ENCODE measurements at places on chromosomes 12 and 14.

- DNase-seq = no peak
Measured at GRCh38 chr14:104171895-104172294, 33.5 kb downstream of the KIF26A start.

DNA sequence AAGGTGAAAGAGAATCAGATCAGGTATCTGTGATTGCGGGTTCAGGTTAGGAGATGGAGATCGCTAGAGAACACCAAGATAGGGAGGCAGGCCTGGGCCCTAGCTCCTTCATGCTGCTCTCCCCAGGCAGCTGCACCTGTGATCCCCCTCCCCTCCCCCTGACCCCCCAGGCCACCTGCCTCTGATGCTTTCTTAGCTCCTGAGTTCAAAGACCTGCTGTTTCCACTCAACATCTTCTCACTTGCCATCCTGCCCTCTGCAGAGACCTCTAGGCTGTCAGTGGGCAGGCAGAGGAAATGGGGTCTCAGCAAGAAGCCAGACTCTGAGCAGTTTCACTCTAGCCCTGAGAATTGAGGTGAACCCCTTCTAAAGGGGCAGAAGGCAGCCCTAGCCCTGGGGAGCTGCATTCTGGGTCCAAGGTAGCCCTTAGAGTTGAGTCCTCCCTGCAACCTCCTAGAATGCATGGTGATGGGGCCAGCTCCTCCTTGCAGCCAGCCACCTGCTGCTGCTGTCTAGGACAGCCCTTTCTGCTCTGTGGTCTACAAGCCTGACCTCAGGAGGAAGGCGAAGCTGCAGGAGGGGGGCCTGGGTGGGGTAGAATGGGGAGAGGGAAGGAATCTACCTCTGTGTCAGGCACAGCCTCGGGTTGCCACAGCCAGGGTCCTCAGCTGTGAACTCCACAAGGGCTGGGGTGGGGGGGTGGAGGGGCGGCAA is 6.4 kb upstream of the SLC48A1 start:
- DNase-seq = no peak

GRCh38 chr12:38711054-38711453 is 194.3 kb downstream of the CPNE8 start:
- no peak for DNase-seq

- no peak for DNase-seq
Measured at GRCh38 chr12:3768911-3769447, 16.1 kb upstream of the CRACR2A start.

GRCh38 chr14:100640471-100641273 is 53.5 kb upstream of the BEGAIN start:
- no peak for DNase-seq

DNA sequence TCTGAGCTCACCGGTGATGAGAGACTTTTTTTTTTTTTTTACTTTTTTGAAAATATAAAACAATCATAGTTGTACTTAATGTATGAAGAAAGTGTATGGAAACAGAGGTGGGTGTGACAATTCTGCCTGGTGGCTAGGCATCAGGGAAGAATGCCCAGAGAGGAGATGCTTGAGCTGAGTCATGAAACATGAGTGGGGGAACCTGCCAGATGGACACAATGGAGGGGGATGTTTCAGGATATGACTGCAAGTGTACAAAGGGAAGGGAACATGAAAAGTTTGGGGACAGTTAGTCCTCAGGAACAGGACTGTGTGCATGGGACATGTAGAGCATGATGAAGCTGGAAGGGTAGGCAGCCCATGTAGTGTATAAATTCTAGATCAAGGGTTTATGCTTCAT is 274.2 kb upstream of the E2F7 start:
- no peak for DNase-seq

- no peak for DNase-seq
Measured at GRCh38 chr14:76055330-76055729, 69.8 kb downstream of the IFT43 start.

DNA sequence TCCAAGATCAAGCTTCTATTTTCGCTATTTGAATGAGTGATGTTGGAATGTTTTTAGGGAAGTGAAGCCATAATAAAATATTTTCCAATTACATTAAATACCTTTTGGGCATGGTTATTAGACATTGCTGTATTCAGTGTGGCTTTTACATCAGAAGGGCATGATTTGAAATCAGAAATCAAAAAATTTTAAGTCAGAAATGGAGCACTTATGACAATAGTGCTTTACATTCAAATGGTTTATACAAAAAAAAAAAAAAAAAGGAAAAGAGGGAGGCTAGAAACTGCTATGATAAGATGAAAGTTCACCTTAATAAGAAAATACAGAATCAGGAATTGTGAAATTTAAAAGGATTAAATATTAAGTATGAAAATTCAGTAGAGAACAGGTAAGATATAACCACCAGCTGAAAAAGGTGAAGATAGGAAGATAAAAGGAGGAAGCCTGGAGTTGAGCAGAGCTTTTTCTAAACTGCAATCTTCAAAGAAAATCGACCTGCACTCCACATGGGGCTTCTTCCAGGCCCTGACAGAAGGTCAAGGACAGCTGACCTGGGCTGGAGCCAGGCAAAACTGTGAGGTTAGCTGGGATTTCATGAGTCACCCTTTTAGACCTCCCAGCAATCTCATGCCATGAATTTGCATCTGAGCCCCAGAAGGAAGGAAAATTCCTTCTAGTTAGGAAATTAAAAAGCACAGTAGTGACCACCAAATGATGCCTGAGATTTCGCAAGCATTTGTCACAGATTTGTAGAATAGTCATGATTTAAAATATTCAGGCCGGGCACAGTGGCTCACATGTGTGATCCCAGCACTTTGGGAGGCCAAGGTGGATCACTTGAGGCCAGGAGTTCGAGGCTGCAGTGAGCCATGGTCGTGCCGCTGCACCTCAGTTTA is 23.4 kb upstream of the BMP4 start:
- DNase-seq = no peak

DNA sequence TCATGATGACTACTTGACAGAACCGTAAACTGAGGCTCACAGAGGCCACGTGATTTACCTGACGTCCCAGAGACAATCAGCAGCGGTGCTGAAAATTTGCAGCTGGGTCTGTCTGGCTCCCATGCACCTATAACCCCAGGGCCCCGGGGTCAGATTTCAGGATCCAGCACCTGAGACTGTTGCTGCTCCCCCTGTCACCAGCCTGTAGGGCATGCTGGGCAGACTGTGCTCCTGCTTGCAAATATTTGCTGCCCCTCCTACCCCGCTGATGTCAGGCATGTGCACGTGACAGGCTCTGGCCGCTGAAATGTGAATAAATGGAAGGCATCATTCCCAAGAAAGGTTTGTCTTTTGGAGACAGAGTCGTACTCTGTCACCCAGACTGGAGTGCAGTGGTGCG is 6.0 kb downstream of the MMAB start:
- no peak for DNase-seq

- no peak for DNase-seq
Measured at GRCh38 chr12:93390031-93390430, 12.3 kb downstream of the NUDT4 start.

GRCh38 chr12:55742719-55743405 is at the start of gene GDF11:
Gene GDF11 (plus strand): TSS chr12:55743122. CDS start chr12:55743317, 195 bp downstream.
- DNase-seq = no peak

DNA sequence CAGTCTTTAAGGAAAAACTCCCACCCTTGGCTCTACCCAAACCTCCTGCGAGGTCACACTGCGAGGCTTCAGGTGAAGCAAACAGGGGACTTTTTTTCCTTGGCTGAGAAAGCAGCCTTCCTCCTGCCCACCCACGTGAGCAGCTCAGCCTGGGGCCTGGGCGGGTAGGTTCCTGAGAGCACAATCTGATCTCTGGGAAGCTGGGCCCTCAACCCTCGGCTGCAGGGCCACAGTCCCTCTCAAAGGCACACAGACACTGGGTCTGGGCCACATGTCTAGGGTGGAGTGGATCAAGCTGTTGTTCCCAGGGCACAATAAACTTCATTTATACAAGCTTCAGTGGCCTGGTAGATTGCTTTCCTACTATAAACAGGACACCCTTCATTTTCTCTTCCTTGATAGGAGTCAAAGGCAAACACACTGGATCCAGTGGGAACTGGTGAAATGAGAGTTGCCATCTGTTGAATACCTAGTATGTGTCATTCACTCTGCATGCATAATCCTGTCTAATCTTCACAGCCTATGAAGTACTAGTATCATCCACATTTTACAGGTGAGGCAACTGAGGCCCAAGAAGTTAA is 41.3 kb upstream of the PNMA1 start:
- DNase-seq = no peak

DNA sequence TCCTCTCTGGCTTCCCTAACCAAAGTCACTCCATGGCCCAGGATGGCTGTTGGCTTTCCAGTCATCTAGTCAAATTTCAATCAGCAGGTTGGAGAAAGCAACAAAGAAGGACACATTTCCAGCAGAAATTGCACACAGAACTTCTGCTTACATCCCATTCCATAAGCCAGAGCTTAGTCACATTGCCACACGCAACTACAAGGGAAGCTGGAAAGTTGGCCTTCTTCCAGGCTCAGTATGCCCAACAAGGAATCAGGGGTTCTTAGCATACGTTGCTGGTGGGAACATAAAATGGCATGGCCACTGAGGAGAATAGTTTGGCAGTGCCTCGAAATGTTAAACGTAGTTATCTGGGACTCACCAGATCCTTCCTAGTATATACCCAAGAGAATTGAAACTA is 9.3 kb upstream of the APPL2 start:
- DNase-seq = no peak

DNA sequence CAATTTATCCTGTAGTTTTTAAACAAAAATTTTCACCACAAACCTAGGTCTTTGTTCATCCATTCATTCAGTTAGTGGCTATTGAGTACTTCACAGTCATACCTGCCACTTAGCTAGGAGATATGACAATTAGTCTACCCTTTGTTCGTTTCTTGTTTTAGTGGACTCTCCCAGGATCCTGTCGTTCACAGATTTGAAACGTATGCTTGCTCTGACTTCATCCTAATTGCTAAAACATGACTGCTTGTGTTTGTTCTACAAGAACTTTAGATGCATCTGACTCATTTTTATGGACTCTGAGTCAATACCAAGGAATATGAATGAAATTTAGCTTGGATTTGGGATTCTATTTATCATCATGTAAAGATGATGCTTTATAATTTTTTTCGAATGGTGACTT is 69.5 kb downstream of the TBC1D30 start:
- DNase-seq = peak; percentile 55

DNA sequence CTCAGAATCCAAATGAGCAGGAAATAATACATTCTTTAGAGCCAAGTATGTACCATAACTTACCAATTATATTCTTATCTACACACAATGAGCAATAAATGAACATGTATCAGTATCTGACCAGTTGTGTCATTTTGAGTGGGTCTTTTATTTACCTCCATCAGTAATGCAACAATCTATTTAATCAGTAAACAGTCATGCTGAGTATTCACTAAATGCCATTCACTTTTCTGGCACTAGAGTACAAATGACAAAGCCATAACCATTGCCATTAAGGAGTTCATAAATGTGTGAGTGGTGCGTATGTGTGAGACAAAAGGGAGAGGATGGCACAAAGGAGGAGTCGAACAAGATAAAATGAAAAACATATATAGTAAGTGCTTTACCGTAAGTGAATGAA is 1.5 kb upstream of the STRAP start:
- DNase-seq = no peak

GRCh38 chr12:116719731-116720528 is 17.9 kb downstream of the SPRING1 start:
- no peak for DNase-seq

- DNase-seq = no peak
Measured at GRCh38 chr12:122245553-122245952, 19.7 kb upstream of the DIABLO start.

- DNase-seq = no peak
Measured at GRCh38 chr14:24913746-24914145, 136.2 kb downstream of the STXBP6 start.

DNA sequence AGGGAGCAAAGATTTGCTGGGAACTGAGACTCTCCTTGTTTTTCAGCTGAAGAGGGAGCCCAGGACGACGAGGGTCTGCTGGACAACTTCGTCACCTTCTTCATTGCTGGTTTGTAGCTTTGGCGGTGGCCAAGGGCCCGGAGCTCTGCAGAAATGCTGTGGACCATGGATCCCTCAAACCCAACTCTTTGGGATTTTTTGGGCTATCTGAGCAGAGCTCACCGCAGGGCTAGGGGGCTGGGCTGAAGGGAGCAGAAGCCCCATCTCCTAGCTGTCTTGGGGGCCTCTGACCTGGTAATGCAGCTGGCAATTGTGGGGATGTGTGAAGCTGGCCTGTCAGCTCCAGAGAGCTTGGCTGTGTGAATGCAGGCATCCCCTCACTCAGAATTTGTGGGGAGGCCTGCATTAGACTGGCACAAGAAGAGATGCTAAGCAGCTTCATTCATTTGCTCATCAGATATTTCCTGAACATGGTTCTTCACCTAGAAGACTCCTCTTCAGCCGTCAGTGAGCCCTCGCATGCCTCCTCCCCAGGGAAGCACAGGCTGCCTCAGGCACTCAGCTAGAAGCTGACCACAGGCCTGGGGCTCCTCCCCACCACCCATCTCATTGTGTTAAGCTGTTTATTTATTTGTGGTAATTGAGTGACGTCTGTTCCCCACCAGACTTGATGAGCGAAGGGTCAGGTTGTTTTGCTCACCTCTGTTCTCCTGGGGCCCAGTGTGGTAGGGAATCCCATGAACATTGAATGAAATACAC is 32.2 kb downstream of the CYP46A1 start:
- DNase-seq = no peak

DNA sequence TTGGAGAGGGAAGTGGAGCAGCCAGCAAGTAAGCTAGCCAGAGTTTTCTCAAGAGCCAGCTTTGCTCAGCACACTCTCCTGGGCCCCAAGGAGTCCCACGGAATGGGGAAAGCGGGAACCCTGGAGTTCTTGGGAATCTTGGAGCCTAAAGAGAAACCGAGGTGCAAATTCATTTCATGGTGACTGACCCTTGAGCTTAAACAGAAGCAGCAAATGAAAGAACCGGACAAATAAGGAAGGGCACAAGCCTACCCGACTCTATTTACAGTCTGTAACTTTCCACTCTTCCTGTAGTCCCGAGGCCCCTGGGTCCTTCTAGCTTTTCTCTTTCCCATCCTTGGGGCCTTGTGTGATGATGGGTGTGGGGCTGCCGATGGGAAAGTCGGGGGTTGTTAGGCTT is 18.1 kb upstream of the TIGAR start:
- no peak for DNase-seq

GRCh38 chr14:58717813-58718212 is 80.1 kb downstream of the DACT1 start:
- no peak for DNase-seq

- no peak for DNase-seq
Measured at GRCh38 chr12:29299633-29300032, 81.3 kb downstream of the ERGIC2 start.

Data from AG04450 (cell line).